ENCODE measurements at places on chromosomes 3 and 15. TPM values are rescaled to one million over a fixed set of nuclear protein-coding genes. Genes with fewer than 3 reads are reported as not detected.

The C3orf70 gene
- total RNA-seq, result not detected

The LNP1 gene
- total RNA-seq, result 1.1 TPM

The PRR20G gene
- total RNA-seq, result not detected

The CPLX3 gene
- total RNA-seq, result 0.12 TPM

The FBXL2 gene
- not detected for total RNA-seq

The CD276 gene
- total RNA-seq, result 0.14 TPM

The TGM5 gene
- not detected for total RNA-seq

The BDH1 gene
- 114 TPM for total RNA-seq

The CCR5 gene
- 12.3 TPM for total RNA-seq

The KCNMB2 gene
- total RNA-seq, result not detected

The CYP8B1 gene
- total RNA-seq, result not detected

The SERPINI1 gene
- 1.7 TPM for total RNA-seq

The ACAN gene
- not detected for total RNA-seq

The DAZL gene
- not detected for total RNA-seq

The IL5RA gene
- total RNA-seq, result not detected

The FETUB gene
- not detected for total RNA-seq

The CHDH gene
- total RNA-seq, result 0.20 TPM

The CFAP91 gene
- total RNA-seq, result not detected
